KG1 (cell line): ENCODE measurements at places on chromosomes 12 and 14.

GRCh38 chr12:115103884-115104883, 420.2 kb upstream of the TBX3 start:
- no peak for DNase-seq

- no peak for DNase-seq
These were observed 146.8 kb downstream of the C12orf42 start for GRCh38 chr12:103348935-103349334.

DNA sequence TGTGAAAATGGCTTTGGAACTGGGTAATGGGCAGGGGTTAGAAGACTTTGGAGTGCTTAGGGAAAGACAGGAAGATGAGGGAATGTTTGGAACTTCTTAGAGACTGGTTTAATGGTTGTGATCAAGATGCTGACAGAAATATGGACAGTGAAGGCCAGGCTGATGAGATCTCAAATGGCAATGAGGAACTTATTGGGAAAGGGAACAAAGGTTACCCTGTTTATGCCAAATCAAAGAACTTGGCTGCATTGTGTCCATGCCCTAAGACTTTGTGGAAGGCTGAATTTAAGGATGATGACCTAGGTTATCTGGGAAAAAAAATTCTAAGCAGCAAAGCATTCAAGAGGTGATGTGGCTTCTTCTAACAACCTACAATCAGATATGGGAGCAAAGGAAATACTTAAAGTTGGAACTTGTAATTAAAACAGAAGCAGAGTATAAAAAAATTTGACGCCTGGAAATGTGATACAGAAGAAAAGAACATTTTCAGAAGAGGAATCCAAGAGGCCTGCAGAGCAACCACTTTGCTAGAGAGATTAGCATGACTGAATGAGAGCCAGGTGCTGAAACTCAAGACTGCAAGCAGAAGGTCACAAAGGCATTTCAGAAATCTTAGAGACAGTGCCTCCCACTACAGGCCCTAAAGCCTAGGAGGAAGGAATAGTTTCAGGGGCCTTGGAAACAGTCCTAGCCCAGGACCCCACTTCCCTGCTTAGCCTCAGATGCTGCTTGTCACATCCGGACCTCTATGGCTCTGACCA, 65.6 kb upstream of the FLRT2 start:
- no peak for DNase-seq

- no peak for DNase-seq
These were observed 90.6 kb downstream of the VCPKMT start for GRCh38 chr14:50025776-50026175.

DNA sequence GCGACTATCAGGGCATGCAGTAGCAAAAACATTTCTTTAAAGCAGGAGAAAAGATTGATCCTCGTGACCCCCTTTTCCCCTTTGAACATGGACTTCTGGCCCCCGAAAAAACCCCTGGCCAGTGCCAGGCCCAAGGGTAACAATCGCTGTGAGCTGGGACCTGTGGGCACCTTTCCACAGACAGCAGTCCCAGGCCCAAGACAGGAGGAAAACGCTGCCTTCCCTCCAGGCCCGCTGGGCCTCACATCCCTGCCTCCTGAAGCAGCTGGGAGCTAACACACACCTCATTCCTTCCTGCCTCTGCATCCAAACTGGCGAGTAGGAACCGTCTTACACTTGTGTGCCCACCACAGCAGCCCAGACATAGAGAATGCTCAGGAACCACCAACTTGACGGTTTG, 1.2 kb downstream of the VWF start:
- DNase-seq, result no peak

DNA sequence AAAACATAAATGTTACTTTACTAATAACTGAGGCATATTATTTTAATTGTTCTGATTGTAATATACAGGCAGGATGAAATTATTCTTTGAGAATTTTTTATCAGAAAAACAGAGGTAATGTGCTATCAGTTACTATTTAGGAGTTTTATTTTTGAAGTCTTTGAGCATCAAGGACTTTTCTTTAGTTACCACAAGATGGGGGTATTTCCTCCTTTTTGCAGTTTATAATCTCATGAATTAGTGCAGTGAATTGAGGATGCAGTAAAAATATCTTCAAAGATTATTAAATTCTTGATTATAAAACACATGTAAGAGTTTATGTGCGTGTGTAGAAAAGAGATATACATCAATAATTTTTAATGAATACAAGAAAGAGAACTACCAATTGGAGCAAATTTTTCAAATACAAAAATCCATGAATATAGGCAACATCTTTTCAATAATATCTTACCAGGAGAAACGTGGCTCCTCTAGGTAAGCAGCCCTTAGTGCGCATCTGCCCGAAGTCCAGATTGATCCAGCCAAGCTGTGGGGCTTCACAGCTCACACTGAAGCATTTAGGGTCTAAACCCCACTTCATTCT, 71.6 kb downstream of the ERGIC2 start:
- DNase-seq, result no peak
